ENCODE measurements at places on chromosomes 4 and X.

DNA sequence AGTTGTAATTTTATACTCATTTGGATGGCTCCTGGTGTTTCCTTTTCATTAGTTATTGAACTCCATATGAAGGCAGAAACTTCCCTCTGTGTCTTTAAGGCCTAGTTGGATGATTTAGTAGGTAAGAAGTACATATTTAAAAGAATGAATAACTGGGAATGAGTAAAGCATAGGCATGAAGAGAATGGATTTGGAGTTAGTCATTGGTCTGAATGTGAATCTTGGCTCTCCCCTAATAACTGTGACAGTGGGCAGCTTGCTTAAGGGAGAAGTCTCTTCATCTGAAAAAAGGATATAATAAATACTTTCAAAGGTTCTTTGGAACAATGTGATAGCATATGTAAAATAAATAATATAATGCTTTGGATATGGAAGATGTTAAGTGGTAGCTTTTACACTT is 13.2 kb downstream of the SNX25 start:
- no peak for DNase-seq

DNA sequence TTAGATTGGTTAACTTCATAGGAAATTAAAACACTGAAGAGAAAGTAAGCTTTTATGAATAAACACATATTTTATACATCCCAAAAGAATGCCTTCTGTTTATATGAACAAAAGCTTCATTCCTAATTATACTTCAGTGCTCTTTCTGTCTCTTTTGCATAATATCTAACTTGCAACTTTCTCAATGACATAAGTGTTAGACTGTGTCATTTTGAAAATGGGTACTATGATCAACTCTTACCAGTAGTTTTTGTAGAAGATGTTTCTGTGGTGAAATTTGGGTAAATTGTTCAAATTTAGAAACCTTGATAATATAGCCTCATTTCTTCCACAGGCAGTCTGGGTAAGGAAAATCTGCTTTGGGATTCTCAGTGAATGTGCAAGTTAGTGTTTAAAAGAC is 991.4 kb downstream of the CCSER1 start:
- no peak for DNase-seq

- DNase-seq, result no peak
Measured at GRCh38 chrX:1462596-1463251, 10.0 kb upstream of the ASMTL start.

- DNase-seq, result no peak
Measured at GRCh38 chr4:113474017-113474416, 287.5 kb downstream of the CAMK2D start.

- peak; percentile 10 for DNase-seq
Measured at GRCh38 chr4:110510955-110511544, 35.1 kb downstream of the ENPEP start.

- peak; percentile 14 for DNase-seq
Measured at GRCh38 chr4:188015025-188015940, 19.7 kb downstream of the ZFP42 start.

DNA sequence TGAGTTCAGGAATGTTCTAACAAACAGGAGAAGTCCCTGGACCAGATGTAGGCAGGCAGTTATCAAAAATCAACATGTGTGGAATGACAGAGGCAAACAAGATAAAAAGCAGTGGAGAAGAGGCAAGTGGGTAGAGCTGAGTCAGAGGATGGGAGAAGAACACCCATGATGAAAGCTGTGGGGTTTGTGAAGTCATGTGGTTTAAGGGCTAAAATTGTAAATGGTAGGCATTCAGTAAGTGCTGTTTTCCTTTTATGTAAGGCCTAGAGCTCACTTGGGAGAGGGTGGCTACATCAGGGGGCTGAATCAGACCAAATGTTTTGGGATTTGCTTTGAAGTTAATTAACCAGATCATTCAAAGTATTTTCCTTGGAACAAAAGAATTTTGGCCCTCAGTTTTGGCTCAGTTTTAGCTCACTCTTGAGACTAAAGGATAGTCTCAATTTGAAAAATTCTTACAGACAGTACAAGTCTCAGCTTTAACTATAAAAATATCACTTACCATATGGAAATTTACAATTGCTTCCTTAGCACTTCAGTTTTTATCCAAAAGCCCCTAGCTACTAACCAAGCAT is 114.5 kb upstream of the PCDH7 start:
- DNase-seq, result no peak

- no peak for DNase-seq
Measured at GRCh38 chr4:143559757-143560147, 46.2 kb downstream of the SMARCA5 start.

- DNase-seq, result no peak
Measured at GRCh38 chrX:44432641-44433040, 89.2 kb upstream of the EFHC2 start.

GRCh38 chr4:99759988-99760387 is 56.6 kb upstream of the DAPP1 start:
- no peak for DNase-seq

- DNase-seq, result peak; percentile 68
Measured at GRCh38 chrX:32137525-32137924, 1065.7 kb upstream of the FTHL17 start.

DNA sequence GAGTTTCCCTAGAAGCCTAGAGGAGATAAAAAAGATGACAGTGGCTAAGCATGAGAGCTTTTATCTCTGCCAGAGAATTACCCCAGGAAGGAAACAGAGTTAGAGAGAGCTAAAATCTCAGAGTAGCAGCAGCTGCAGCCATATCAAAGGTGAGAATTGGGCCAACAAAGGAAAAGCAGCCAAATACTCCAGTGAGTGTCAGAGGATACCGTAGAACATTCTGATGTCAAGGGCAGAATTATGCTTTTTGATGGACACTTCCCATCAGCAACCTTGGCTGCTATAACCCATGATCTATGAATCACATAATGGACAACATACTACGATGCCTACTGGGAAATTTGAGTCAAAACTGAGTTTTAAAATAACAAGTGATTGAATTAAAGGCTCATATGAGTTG is 405.8 kb upstream of the CPEB2 start:
- no peak for DNase-seq

Measured in nephron progenitor cell (in vitro differentiated cells).